ENCODE measurements at places on chromosomes 5 and 9.
A peak's percentile ranks its signal among the peaks of the same experiment; 100 is the strongest.

DNA sequence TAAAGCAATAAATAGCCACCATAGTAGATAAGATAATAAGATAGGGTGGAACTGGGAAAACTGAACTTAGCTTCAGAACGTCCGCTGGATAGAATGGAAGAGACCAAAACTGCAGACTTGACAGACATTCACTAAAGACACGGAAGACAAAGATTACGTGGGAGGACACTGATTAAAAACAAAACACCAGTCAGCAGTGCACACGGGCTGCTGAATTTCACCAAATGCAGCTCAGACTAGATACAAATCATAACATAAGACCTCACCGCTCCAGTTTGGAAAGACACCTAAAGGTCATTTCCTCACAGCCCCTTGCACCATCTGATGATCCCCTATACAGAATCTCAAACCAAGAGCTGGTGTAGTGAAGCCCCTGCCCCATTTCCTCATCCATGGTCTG, 2.9 kb upstream of the OR2Y1 start:
- DNase-seq: no peak

DNA sequence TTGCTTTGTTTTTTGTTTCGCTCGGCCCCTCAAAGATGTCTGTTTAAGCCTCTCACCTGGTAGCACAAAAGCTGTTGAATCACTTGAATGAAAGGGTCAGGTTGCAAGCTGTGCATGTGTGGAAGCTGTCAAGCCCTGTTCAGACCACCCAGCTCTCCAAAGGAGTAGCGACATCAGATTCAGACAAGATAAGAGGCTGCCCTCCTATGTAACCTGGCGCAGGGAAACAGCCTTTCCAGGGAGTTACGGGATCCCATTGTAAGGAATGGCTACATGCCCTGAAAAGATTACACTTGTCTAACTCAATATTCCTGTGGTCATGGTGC, 2.9 kb downstream of the FREM1 start:
- no peak for DNase-seq

- DNase-seq: no peak
These were observed 57.9 kb upstream of the BNC2 start for GRCh38 chr9:16928179-16928945.

DNA sequence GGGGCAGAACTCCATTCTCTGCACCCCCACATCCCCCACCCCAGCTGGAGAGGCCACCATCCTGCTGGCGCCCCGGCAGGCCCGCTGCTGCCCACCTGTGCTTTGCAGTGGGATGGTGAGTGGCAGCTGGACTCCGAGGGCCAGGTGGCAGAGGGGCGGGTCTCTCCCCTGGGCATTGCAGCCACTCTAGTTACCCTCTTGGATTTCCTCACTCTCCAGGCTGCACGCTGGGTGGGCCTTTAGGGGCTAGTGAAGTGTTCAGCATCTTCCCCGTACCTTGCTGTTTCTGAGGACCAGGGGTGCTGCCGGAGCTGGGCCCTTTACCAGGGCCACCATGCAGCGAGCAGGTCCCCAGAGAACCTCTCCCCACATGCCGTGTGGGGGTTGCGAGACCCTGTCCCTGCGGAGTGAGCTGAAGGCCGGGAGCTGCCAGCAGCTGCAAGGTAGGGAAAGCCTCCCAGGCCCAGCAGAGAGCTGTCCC, 88.4 kb upstream of the SH3PXD2B start:
- no peak for DNase-seq

- DNase-seq: no peak
These were observed 27.7 kb upstream of the SLC12A7 start for GRCh38 chr5:1139331-1140170.

GRCh38 chr9:15249981-15250380, 57.0 kb downstream of the TTC39B start:
- no peak for DNase-seq

DNA sequence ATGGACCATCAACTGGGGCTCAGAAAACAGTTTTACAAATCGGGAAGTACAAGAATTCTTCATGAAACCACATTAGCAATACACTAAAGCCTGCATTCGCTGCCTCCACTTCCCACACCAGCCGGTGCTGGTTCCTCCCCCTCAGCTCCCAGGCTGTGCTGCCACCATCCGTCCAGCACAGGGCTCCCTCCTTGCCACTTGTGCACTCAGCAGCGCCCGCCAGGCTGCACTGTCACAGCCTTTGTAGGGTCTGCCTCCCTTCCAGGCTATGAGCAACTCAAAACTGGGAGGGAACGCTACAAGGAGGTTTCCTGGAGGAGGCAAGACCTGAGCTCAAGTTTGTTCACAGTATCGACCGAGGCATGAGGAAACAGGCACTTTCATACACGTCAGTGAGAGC, 7.7 kb downstream of the MAPK9 start:
- DNase-seq: no peak

- no peak for DNase-seq
These were observed 222.8 kb downstream of the TENT4A start for GRCh38 chr5:6936031-6936430.

- no peak for DNase-seq
These were observed 994 bp downstream of the POLE3 start for GRCh38 chr9:113409481-113409880.

GRCh38 chr5:132641241-132641723, 16.7 kb upstream of the IL13 start:
- peak; percentile 80 for DNase-seq

GRCh38 chr9:87524061-87524460, 26.4 kb downstream of the DAPK1 start:
- DNase-seq: no peak

- DNase-seq: no peak
These were observed 9.8 kb upstream of the EXOC3 start for GRCh38 chr5:432928-433791.

DNA sequence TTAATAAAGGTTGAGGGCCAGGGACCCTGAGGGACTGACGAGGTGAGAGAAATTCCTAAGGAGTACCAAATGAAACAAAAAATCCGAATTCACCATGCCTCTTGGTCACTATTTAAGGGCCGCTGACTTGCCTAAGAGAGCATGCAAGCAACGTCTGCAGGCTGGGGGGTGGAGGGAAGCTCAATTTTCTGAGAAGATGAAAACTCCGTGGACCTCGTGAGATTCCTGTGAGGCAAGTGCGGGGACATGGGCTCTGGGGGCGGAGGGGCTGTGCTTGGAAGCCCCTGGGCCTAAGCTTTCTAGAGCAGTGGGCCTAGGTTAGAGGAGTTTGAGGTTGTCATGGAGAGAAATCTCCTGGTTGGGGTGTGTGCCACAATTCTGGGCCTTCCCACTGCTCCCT, 27.5 kb downstream of the NTRK2 start:
- no peak for DNase-seq

GRCh38 chr5:115737452-115737851, 79.0 kb downstream of the CDO1 start:
- DNase-seq: no peak

DNA sequence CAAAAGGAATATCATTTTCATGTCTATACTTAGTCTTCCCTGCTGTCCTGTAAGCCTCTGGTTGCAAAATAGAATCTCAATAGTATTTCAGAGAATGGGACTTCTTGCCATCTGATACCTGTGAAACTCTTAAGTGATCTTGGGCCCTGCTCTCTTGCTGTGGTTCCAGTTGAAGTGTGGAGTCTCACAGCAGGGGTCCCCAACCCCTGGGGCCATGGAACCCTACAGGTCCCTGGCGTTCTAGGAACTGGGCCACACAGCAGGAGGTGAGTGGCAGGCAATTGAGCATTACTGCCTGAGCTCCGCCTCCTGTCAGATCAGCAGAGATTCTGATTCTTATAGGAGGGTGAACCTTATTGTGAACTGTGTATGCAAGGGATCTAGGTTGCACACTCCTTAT, 65.9 kb downstream of the ZSWIM6 start:
- DNase-seq: no peak

DNA sequence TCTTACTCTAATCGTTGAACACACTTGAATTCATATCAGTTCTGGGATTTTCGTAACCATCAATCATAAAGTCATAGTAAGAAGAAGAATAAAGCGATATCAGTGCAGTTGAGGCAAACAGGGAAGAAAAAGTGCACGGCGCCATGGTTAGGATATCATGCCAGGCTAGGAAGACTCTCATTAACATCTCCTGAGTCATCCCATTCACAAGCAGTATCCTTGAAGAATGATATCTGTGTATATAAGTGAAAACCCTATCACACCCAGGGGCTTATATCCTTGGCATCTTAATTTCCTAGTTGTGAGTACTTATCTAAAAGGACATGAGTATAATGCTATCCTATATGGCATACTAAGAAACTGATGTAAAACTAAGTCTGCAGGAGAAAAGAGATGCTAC, 38.6 kb downstream of the NFIB start:
- no peak for DNase-seq

- no peak for DNase-seq
These were observed 15.8 kb downstream of the CDH6 start for GRCh38 chr5:31209334-31209733.

- DNase-seq: no peak
These were observed 1.7 kb downstream of the EBF1 start for GRCh38 chr5:159097784-159098602.

GRCh38 chr9:137757613-137758029, 120.0 kb upstream of the CACNA1B start:
- peak; percentile 22 for DNase-seq

DNA sequence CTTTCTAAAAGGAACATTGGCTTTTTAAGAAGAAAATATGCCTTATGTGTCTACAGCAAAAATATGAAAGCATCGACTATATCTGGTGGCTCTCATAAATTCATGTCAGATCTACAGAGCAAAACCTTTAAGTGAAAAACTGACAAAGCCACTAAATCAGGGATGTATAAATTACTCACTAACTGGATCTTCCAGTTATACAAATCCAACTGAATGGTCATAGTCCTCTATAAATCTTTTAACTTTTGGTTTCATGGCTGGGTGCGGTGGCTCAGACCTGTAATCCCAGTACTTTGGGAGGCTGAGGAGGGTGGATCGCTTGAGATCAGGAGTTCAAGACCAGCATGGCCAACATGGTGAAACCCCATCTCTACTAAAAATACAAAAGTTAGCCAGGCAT, 29.2 kb upstream of the GZMA start:
- DNase-seq: no peak

- peak; percentile 90 for DNase-seq
These were observed 1.7 kb downstream of the FYB1 start for GRCh38 chr5:39217365-39218281.

GRCh38 chr5:175840050-175840841, 31.1 kb upstream of the CPLX2 start:
- peak; percentile 32 for DNase-seq

DNA sequence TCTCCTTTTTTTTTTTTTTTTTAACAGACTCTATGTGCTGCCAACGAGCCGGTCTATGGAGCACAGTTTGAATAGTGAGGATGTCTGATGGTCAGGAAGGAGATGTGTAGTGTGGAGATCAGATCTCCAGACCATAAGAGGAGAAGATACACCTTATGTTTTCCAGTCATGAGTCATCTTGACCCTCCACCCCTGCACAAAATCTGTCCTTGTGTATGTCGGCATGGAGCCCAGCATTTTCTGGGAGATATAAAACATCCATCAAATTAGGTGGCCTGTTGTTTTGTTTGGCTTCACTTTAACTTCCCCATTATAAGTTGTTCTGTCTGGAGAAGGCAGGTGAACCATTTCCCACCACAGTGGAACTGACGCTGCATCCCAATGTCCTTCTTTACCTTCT, 19.2 kb downstream of the SH3TC2 start:
- no peak for DNase-seq

DNA sequence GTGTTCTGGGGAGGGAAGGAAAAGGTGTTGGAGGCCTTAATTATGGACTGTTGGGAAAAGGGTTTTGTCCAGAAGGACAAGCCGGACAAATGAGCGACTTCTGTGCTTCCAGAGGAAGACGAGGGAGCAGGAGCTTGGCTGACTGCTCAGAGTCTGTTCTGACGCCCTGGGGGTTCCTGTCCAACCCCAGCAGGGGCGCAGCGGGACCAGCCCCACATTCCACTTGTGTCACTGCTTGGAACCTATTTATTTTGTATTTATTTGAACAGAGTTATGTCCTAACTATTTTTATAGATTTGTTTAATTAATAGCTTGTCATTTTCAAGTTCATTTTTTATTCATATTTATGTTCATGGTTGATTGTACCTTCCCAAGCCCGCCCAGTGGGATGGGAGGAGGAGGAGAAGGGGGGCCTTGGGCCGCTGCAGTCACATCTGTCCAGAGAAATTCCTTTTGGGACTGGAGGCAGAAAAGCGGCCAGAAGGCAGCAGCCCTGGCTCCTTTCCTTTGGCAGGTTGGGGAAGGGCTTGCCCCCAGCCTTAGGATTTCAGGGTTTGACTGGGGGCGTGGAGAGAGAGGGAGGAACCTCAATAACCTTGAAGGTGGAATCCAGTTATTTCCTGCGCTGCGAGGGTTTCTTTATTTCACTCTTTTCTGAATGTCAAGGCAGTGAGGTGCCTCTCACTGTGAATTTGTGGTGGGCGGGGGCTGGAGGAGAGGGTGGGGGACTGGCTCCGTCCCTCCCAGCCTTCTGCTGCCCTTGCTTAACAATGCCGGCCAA, 19.1 kb downstream of the PTGES2 start:
- no peak for DNase-seq

GRCh38 chr9:109602987-109603386, 104.9 kb upstream of the PTPN3 start:
- DNase-seq: no peak

GRCh38 chr5:95900383-95900958, 61.2 kb downstream of the ELL2 start:
- DNase-seq: no peak

DNA sequence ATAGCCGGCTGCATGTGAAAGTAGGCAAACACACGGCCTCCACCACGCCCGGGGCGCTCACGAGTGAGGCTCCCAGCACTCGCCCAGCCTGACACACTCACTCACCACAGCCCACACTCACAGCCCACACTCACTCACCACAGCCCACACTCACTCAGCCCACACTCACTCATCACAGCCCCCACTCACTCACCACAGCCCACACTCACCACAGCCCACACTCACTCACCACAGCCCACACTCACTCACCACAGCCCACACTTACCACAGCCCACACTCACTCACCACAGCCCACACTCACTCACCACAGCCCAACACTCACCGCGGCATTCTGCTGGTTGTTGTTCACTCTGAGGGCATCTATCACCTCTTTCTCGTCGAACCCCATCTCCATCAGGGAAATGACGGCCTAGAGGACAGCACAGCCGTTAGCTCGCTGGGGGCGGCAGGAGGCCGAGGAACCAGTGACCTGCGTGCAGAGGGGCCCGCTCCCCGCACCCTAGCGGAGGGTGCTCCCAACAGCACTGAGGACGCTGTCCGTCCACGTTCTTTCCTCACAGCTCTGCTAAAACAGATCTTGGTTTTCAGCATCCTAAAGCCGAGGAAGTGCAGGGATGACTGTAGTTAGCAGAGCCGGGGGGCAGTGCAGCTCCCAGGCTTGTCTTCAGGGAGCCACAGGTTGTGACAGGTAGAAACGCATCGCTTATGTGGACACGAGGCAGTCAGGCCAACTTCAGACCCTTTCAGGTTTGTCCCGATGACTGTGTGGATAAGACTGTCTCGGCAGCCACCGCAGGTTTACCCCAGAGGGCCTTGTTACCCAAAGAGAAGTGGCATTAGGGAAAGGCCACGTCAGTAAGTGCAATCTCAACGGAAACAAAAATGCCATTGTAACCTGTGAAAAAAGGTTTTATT, 21.6 kb downstream of the UBAC1 start:
- DNase-seq: peak; percentile 52
